Activated naive CD4-positive, alpha-beta T cell treated with anti-CD3 and anti-CD28 coated beads for 36 hours (primary cell): ENCODE measurements at places on chromosomes 2 and 18. TPM values are rescaled to one million over a fixed set of nuclear protein-coding genes. Genes with fewer than 3 reads are reported as not detected.

Gene IL36G
- not detected for total RNA-seq

Gene EDAR
- total RNA-seq = 1.3 TPM

Gene PARD3B
- total RNA-seq = 0.15 TPM

DNA sequence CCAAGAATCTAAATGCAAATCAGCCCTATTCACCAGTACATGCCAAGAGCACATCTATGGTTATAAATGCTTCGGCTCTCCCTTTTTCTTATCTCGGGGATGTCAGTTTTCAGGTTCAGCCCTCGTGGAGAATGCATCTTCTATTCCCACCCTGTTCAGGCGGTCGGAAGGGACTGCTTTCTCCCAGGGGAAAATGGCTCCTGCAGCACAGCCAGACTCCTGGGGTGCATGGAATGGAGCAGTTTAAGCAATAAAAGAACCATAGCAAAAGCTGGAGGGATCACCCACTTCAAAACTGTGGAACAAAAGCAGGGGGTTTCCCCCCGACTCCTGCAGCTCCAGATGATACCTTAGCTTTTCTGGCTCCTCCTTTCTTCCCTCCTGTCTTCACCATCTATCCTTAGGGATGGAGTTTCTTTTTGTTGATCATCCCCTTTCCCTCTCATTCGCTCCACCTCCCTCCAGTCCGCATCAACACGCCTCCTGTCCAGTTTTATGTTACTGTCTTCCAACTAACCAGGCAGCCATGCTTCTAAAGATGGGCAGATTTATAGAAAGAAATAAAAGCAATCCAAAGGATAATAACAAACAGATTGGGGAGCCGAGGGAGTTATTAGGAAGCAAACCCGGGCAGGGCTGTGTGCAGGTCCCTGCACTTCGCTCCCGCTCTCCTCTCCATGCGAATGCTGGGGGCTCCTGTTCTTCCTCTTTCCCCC, 356.2 kb upstream of the SMIM21 start:
- no peak overlapping the region for H3K27ac ChIP-seq
- H3K27me3 ChIP-seq = peaks cover 20% of the 10 kb centered on the region
- DNase-seq = no peak
- H3K4me1 ChIP-seq = no peaks in the 10 kb centered on the region
- H3K4me3 ChIP-seq = no peak overlapping the region

GRCh38 chr2:221203125-221203524, 369.0 kb downstream of the EPHA4 start:
- DNase-seq = no peak
- H3K27ac ChIP-seq = no peak overlapping the region
- no peaks in the 10 kb centered on the region for H3K27me3 ChIP-seq
- H3K36me3 ChIP-seq = no peaks in the 10 kb centered on the region
- H3K4me1 ChIP-seq = no peaks in the 10 kb centered on the region

- H3K4me1 ChIP-seq = peaks cover 2% of the 10 kb centered on the region
- H3K27ac ChIP-seq = no peak overlapping the region
- no peaks in the 10 kb centered on the region for H3K27me3 ChIP-seq
- DNase-seq = peak; percentile 24
- H3K36me3 ChIP-seq = no peaks in the 10 kb centered on the region
These were observed 24.1 kb downstream of the RBM43 start for GRCh38 chr2:151237422-151238025.

DNA sequence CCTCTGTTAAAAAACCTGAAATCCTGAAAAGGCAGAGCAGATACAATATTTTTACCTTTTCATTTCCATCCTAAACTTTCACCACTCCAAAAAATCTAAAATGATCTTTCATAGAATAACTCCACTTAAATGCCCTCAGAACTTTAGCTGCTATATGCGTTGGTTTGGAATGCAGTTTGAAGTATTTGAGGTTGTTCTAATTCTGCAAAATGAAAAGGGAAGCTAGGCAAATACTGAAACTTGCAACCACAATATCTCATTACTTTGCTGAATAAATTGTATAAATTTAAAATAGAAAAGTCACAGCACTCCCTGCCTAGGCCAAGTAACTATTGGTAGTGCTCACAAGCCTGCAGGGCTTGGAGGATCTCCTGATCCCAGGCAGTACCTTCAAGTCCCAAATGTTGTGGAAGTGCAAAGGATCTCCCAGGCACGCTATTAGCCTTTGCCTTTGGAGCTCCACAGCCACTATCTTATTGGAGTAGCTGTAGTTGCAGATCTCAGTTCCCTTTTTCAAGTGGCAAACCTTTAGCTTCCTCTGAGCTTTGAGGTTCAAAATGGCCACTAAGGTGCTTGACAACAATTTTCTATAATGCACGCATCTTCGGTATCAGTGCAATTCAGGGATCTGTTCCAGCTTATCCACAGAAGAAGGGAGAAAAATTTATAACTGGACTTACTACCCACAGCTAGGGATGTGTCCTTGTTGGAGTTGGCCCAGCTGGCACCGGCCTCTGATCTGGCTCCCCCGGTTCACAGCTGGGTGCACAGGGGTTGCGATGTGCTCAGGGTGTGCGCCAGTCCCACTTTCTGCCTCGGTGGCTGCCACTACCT, 43.4 kb upstream of the ANKRD62 start:
- no peaks in the 10 kb centered on the region for H3K27me3 ChIP-seq
- no peak overlapping the region for H3K27ac ChIP-seq
- H3K4me3 ChIP-seq = no peak overlapping the region
- no peak for DNase-seq
- H3K4me1 ChIP-seq = peaks cover 6% of the 10 kb centered on the region

GRCh38 chr18:76518860-76519538, 24.0 kb upstream of the ZNF516 start:
- H3K4me3 ChIP-seq = peak overlapping the region; percentile 58
- H3K36me3 ChIP-seq = no peaks in the 10 kb centered on the region
- peaks cover 17% of the 10 kb centered on the region for H3K4me1 ChIP-seq
- peaks cover 28% of the 10 kb centered on the region for H3K27me3 ChIP-seq
- no peak overlapping the region for H3K27ac ChIP-seq
- no peak for DNase-seq
